Activated T-cell treated with anti-CD3 and anti-CD28 coated beads for 4 hours (primary cell): ENCODE measurements at places on chromosomes 3 and 15.

- no peak for DNase-seq
These were observed 43.1 kb downstream of the LRRN1 start for GRCh38 chr3:3842356-3842755.

DNA sequence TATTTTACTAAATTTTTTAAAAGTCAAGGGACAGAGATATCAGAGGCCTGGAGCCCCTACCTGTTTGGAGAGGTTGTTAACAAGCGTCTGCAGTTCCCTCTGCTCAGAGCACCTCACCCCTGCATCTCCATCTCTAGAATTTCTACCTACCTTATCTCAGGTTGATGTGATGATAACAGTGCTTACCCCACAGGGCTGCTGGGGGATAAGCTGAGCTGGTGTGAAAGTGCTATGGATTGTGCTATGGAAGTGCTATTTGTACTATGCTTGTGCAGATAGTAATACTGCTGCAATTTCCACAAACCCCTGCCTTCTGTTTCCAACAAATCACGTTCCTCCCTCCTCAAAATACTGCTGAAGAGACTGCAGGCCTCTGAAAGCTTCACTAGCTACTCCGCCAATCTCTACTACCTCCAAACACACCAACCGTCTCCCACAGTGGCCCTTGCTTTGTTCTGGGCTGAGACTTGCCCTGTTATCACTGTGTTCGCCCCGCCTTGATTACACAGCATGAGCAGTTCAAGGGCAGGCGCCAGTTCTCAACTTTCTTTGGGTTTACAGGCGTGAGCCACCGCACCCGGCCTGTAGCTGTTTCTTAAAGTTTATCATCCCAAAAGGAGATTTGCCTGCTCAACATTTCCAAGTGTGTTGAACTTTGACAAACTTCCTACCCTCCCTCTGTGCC lies 28.4 kb upstream of the PARL start:
- no peak for DNase-seq

DNA sequence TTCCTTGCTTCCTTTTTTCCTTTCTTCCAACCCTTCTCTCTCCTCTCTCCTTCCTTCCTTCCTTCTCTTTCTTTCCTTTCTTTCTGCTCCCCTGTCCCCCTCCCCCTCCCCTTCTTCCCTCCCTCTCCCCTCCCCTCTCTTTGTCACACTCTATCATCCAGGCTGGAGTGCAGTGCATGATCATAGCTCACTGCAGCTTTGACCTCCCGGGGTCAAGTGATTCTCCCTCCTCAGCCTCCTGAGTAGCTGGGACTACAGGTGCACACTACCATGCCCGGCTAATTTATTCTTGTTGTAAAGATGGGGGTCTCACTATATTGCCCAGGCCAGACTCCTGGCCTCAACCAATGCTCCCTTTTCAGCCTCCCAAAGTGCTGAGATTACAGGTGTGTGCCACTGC lies 18.7 kb downstream of the NFKBIZ start:
- no peak for DNase-seq

GRCh38 chr3:101703169-101703568 lies 16.7 kb upstream of the RPL24 start:
- no peak for DNase-seq

DNA sequence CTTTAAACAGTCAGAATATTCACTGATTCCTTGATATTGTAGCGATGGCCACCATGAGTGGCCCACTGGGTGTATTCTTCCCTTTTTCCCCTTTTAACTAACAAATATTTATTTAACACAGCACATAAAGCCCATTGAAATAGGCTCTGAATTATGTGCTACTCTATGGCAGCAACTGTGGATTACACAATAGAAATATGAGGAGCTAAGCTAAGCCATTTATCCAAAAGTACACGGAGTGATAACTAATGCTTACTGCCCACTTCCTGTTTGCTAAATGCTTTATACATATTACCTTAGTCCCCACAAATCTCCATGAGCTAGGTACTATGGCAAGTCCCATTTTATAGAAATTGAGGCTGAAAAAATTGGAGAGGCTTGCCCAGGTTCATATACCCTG lies 17.9 kb downstream of the ILDR1 start:
- no peak for DNase-seq

DNA sequence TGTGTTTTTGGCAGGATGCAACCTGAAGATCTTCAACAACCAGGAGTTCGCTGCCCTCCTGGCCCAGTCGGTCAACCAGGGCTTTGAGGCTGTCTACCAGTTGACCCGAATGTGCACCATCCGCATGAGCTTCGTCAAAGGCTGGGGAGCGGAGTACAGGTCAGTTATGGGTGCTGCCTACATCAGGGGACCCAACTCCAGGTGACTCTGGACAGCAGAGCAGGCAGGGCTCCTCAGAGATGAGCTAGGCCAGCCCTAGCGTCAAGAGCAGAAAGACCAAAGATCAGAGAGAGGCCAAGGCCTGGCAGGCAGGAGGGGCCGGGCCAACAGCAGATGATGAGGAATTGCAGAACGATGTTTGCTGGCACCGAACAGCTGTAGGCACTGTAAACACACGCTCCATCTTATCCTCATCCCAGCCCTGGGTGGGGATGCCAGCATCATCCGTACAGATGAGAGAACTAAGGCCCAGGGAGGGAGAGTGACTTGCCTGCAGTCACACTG lies 67.1 kb downstream of the AAGAB start:
- no peak for DNase-seq

- no peak for DNase-seq
These were observed 7.2 kb downstream of the RTF1 start for GRCh38 chr15:41423979-41424659.

DNA sequence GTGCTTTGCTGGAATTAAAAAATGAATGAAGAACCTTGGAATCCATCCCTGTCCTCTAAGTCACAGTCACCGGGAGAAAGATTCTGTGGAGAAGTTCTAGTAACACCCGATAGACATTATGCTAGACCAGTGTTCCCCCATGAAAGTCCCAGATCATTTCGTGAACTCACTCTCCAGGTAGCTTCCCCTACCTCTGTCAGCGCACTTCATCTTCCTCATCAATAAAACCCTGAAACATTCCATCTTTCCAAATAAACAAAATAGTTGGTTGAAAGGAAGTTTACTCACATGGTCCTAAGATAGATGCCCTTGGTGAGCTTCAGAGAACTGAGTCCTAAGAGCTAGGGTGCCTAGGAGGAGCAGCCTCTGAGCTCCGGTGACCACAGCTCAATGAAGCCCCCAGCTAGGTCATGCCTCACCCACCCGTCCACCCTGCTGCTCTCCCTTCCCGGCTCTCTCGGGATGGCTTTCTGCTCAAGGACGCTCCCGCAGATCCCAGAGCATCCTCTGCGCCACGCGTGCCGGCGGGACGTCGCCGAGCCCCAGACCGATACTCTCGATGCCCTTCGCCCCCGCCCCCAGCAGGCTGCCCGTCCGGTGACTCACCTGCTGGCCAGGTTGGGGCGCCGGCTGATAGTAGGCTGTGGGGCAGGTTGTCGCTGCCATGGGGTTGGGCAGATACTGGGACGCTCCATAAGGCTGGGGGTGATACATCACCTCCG lies 776 bp downstream of the VGLL3 start:
- no peak for DNase-seq

- no peak for DNase-seq
These were observed 20.5 kb downstream of the GALK2 start for GRCh38 chr15:49190586-49190985.

- no peak for DNase-seq
These were observed 33.6 kb upstream of the GALNT15 start for GRCh38 chr3:16140894-16141285.

DNA sequence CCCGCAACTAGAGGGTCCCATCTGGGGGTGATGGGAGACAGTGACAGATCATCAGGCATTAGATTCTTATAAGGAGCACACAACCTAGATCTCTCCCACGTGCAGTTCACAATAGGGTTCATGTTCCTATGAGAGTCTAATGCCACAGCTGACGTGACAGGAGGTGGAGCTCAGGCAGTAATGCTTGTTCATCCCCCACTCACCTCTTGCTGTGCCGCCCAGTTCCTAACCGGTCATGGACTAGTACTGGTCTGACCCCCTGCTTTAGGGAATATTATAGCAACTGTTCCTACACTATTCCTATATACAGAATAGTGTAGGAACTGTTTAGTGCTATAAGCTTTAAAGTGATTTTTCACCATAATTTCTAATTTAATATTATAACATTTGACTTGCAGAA lies 128.1 kb upstream of the AZI2 start:
- DNase-seq, result no peak

DNA sequence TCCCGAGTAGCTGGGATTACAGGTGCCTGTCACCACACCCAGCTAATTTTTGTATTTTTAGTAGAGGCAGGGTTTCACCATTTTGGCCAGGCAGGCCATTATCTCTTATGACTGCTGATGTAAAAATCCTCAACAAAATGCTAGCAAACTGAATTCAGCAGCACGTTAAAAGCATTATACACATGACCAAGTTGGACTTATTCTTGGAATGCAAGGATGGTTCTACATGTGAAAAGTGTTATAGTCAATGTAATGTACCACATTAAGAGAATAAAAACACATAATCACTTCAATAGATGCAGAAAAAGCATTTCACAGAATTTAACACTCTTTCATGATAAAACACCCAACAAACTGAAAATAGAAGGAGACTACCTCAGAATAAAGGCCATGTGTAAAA lies 20.2 kb downstream of the RNF13 start:
- DNase-seq, result no peak

- no peak for DNase-seq
These were observed 16.3 kb downstream of the NUP210 start for GRCh38 chr3:13403847-13404246.

DNA sequence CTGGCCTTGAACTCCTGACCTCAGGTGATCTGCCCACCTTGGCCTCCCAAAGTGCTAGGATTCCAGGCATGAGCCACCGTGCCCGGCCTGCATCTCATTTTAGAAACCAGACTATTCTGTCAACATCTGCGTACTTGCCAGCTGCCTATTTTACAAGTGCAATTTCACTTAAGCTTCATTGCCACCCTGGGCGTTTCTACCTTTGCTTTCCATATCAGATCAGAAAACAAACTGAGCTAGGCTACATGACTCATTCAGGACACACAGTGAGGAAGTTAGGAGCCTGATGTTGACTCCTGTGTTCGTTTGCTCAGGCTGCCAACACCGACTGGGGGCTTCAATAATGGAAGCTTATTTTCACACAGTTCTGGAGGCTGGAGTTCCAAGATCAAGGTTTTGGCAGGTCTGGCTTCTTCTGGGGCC lies 42.3 kb upstream of the KLHL25 start:
- no peak for DNase-seq

- no peak for DNase-seq
These were observed 48.1 kb downstream of the PLCL2 start for GRCh38 chr3:16932877-16933276.

DNA sequence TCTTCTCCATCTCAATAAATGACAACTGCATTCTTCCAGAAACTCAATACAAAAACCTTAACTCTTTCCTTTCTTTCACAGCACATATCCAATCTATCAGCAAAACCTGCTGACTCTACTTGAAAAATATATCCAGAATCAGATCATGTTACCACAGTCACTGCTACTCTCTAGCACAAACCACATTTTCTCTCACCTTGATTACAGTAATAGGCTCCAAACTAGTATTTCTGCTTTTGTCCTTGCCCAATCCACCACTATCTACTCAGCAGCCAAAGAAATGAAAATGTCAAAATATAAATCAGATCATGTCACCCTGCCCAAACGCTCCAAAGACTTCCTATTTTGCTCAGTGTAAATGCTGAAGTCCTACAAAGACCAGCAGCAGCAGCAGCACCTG lies 15.2 kb downstream of the TMCC1 start:
- no peak for DNase-seq

- no peak for DNase-seq
These were observed 4.1 kb downstream of the CCR9 start for GRCh38 chr3:45890405-45890804.

GRCh38 chr3:97872525-97873042 lies 50.8 kb downstream of the CRYBG3 start:
- DNase-seq, result no peak

DNA sequence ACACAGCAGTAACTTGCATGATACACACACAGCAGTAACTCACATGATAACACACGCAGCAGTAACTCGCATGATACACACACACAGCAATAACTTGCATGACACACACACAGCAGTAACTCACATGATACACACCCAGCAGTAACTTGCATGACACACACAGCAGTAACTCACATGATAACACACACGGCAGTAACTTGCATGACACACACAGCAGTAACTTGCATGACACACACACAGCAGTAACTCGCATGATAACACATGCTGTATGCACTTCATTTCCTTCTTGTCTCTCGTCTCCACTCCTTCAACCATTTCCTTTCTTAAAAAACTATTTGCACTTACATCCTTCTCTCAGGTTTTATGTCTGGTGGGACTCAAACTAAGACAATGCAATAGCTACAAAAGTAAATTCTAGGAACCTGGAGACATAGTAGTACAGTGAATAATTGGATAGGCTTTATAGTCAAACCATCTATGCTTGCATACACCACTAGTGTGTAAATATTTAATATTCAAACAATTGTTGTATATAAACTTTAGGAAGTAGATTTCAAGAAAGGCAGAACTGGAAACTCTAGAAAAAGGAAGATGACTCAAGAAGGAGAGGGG lies 130.8 kb downstream of the UACA start:
- DNase-seq, result no peak

DNA sequence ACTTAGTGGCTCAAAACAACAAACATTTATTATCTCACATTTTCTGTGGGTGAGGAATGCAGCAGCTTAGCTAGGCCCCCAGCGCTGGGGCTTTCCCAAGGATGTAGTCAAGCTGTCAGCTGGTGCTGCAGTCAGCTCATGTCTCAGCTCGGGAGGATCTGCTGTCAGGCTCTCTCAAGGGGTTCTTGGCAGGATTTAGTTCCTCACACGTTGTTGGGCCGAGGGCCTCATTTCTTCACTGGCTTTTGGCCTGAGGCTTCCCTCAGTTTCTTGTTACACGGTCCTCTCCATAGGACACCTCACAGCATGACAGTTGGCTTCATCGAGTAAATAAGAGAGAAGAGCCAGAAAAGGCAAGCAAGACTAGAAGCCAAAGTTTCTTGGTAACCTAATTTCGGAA lies 13.7 kb upstream of the U2SURP start:
- DNase-seq, result no peak

- DNase-seq, result no peak
These were observed 48.2 kb upstream of the SLC41A3 start for GRCh38 chr3:126131881-126132750.

- DNase-seq, result no peak
These were observed 91.0 kb upstream of the RPL32 start for GRCh38 chr3:12932347-12932746.

DNA sequence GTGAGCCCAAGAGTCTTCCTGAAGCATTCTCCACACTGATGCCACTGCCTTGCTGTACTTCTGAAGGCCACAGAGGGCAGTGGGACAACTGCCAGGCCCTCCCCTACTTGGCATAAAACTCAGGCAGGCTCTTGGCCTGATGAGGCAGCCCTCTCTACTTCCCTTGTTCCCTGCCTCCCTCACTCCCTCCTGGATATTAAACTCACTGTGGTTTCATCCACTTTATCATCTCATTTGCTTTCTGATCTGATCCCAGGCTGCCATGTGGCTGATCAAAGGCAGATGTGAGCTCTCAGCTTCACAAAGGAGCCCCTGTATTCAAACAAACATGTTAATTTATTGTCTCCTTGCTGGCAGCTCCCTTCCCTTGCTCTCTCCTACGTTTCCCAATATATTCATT lies 533.5 kb downstream of the IGSF11 start:
- no peak for DNase-seq

GRCh38 chr3:48215466-48215865 lies 7.8 kb upstream of the CAMP start:
- DNase-seq, result no peak
